Amygdala (tissue), 56 donors: ENCODE measurements at places on chromosomes 1 and 21.

DNA sequence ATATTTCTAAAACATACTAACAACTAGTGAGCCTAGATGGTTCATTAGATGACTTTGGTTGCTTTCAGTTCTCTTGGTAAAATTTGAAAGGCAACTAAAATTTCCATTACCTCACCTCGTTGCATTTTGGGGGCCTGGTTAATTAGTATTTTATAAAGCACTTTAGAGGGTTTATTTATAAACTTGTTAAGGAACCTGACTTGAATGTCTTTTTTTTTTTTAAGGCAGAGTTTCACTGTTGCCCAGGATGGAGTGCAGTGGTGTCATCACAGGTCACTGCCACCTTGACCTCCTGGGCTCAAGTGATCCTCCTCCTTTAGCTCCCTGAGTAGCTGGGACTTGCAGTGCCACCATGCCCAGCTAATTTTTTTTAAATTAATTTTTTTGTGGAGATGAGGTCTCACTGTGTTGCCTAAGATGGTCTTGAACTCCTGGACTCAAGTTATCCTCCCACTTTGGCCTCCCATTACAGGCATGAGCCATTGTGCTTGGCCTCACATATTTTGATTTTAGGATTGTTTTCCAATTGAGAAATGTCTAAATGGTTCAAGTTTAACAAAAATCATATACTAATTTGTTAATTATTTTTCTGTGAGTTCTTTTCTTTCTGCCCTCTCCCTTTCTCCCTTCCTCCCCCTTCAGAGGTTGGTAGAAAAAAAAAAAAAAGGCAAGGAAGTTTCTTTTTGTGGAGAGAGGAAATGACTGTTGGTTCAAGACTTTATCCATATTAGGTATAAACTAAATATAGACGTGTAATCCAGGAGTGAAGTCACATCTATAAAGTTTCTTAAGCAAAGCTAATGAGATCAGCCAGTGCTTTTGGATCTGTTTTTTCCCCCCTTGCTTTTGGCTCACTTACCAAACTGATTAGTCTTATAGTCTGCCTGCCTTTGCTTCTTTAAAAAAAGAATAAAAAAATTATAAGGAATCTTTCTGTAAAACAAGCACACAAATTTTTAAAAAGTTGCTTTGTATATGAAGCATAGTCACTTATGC lies 24.7 kb downstream of the CLIC4 start:
- DNase-seq = no peak

DNA sequence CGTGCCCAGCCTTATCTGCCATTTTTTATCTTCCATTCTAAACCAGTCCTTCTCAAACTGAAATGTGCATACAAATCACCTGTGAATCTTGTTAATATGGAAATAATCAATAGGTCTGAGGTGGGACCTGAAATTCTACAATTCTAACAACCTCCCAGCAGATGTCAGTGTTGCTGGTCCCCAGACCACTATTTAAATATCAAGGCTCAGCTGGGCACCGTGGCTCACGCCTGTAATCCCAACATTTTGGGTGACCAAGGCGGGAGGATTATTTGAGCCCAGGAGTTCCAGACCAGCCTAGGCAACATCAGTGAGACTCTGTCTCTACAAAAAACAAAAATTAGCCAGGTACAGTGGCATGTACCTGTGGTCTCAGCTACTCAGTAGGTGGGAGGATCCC lies 4.1 kb downstream of the UQCRHL start:
- no peak for DNase-seq

DNA sequence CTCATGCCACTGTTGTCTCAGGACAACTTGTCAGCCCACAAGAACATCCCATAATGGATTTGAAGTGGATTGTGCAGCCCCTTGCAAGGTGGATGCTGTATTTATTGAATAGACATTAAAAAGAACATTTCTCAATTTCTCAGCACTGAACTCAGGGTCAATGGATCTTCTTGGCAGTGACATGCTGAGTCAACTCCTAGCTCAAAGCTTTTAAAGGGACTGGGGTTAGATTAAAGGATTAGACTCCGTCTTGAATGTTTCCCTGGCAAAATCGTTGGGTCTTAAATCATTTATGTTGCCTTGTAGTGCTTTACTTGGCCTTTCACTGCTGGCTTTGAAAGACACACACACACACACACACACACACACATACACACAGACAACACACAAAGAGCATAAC lies 221.6 kb upstream of the PBX1 start:
- DNase-seq = no peak

DNA sequence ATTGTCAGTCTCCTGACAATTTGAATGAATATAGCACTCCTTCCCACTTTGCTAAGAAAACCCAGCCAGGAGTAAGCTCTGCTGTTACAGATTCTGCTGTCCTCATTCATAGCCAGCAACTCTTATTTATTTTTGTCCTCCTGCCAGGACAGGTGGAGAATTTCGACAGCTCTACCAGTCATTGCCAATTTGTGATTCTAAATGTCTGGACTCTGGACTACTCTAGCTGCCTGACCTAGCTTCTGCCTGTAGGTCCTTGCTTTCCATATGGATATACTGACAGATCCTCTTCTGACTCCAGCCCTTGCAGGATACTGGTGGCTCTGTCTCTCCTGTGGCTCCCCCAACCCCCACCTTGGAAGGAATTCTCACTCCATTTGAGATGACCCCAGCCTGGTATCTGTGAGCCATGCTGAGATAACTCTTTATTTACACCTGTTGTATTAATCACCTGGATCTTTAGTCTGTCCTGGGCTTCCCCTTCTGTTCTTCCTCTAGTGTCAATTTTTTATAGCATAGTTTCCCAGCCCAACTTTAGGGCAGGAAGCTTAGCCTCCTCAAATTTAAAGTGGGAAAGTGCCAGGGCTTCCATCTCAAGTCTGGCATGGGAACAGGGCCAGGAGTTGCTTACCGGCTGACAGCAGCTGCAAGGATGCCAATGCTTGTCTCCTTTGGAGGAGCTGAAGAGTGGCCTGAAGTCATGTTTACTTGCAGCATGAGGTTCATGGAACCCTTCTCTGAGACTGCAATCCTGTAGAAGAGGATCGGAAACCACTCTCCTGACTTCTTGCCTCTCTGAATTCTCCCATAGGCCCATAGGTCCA lies 6.7 kb downstream of the PM20D1 start:
- no peak for DNase-seq

DNA sequence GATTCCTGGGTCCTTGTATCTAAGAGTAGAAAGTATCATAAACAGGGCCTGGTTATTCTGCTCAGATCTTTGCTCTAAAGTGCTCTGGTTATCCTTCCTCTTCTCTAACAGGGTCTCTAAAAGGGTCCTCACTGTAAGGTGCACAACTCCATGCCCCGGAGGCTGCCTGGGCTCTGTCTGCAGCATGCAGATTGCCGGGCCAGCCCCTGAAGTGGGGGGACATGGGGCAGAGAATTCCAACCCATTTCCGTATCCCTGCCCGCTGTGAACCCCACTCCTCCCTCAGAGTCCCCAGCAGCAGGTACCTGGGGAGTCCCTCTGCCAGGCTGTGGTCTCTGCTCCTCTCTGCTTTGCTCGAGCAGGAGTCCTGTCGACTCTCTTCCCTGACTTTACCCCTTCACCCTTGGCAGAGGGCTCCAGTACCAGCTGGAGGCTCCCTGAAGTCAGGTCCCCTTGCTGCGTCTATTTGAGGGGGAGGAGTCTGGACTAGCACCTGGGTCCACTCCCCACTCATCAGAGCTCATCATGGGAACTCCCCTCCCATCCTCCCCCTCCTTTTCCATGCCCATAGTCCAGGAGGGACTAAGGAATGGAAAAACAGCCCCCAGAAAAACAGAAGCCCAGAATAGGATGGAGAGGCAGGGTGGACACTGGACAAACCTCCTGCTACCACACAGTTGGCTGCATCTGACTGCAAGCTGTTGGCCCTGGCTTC lies 12.1 kb downstream of the BLACAT1 start:
- DNase-seq = no peak

GRCh38 chr1:160781914-160782689 lies 13.9 kb upstream of the LY9 start:
- no peak for DNase-seq

DNA sequence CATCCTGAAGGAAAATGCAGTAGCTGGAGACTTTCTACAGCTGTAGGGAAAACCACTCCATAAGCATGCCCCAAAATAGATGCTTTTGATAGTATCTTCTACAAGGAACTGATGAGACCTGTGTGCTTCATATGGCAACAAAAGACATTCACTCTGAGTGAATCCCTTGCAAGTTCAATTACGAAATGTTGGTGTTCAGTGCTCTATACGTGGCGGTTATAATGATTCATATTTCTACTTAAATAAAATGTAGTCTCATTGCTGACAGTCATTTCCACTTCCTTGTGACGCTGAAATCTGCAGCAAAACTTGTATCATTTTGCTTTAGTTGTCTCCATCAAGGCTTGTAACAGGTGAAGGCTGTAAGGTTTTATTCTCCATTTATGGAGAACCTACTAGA lies 20.6 kb downstream of the TOR1AIP2 start:
- no peak for DNase-seq
